ENCODE measurements at places on chromosomes 7 and 10.
A peak's percentile ranks its signal among the peaks of the same experiment; 100 is the strongest.

DNA sequence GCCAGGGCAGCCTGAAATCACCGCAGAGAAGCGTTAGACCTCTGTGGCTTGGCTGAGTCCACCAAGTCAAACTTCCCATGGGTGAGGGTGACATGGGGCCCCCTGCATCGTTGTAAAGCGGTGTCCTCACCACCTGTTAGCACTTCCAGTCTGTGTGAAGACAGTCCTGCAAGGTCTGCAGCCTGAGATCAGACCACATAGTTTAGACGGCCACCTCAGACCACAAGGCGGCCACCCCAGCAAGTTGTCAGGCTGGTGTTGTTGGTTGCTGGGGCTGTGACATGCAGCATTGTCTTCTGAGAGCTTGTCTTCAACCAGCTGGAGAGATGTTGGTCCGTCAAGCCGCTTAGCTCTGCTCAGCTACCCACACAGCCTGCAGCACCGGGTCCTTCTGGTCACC lies 44.1 kb upstream of the TARP start:
- no peak for DNase-seq

DNA sequence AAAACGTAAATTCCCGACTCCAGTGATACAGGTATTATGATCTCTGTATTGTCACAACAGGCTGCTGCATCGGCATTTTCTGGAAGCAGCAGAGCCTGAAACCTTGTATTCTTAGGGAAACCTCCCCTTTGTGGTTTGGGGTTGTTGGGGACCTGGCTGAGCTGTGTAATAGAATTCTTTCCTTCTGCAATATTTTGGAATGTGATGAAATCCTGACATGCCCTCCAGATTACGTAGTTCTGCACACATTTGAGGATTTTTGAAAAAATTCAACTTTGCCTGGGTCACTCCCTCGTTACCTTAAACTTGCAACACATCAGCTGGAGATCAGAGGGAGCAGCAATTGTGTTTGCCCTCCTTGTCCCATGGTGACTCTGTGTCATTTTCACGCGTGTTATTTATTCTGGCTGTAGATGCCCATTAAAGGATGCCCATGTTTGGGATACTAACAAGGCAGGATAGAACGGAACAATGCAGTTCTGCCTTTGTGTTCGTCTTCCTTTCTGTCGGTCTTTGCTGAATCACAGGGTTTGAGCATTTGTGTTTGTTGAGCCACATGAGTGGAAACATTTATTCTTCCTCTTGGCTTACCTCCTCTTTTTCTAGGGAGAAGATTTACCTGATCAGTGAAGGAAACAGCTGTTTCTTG lies 181.7 kb downstream of the TCF7L2 start:
- no peak for DNase-seq

- peak; percentile 53 for DNase-seq
These were observed 41.6 kb upstream of the FHIP2A start for GRCh38 chr10:114779803-114780576.

DNA sequence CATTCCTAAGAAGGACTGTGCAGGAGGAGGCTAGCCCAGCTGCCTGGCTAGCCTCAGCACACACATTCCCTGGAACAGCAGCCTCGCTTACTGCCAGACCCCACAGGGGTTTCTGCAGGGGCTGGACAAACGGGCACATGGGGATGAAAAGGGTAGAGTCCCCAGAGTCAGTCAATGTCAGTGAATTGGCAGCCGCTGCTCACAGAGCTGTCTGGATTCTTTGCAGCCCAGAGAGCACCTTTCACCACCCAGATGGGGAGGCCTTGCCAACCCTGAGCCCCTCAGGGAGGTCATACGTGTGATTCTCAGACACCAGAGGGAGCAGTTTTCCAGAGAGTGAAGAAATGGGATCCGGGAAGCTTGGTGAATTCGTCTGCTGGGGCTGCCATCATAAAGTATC lies 143.3 kb downstream of the KCNMA1 start:
- peak; percentile 66 for DNase-seq

- DNase-seq, result no peak
These were observed 3.4 kb upstream of the ZNF503 start for GRCh38 chr10:75404815-75405597.

- no peak for DNase-seq
These were observed 85.4 kb upstream of the VOPP1 start for GRCh38 chr7:55657654-55658053.

DNA sequence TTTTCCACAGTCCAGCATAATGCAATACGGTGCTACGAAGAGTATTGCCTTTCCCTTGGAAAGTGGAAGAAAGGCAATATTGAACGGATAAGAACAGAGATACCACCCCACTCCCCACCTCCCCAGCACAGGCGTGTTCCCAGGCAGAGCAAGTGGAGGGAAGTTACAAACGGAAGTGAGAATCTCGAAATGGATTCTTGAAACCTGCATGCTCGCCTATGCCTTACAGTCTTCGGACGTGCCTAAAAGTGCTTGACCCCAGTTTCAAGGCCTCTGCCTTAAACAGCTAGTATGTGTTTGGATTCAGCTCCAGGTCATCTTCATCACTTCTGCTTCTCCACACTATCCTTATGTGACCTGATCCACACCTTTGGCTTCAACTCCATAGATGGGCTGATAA lies 35.0 kb upstream of the USP6NL start:
- no peak for DNase-seq

DNA sequence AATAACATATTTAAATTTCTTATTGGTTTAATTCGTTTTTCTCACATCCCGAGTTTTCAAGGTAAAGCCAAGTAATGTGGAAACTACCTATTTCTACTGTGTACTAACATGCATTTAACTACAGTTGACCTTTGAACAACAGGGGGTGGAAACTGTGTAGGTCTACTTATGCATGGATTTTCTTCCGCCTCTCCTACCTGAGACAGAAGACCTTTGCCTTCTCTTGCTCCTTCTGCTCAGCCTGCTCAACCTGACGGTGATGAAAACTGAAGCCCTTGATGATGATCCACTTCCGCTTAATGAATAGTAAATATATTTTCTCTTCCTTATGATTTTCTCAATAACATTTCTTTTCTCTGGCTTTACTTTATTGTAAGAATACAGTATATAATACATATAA lies 18.5 kb downstream of the MEOX2 start:
- no peak for DNase-seq

GRCh38 chr10:48844616-48845015 lies 95.0 kb downstream of the LRRC18 start:
- DNase-seq, result no peak

DNA sequence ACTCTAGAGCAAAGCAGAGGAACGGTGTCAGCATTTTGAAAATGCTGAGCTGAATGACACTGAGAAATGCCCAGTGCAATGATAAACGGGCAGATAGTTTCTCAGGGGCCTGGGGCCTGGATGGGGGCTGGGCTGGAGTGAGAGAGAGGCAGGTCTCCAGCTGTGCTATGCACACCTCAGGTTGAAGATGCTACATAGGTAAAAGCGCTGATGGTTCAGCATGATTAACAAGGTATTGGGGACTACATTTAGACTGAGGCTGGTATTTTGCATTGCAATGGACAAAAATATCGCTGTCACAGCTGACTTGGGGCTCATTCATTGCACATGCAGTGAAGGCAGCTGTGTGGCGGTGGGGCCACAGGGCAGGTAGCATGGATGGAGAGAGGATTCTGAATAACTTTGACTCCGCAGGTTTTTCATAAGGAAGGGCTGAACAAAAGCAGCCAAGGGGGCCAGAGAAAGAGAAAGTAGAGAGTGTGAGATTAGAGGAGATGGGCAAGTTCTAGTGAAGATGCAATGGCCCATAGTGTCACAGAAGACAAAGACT lies 290.8 kb upstream of the ZNF32 start:
- no peak for DNase-seq

DNA sequence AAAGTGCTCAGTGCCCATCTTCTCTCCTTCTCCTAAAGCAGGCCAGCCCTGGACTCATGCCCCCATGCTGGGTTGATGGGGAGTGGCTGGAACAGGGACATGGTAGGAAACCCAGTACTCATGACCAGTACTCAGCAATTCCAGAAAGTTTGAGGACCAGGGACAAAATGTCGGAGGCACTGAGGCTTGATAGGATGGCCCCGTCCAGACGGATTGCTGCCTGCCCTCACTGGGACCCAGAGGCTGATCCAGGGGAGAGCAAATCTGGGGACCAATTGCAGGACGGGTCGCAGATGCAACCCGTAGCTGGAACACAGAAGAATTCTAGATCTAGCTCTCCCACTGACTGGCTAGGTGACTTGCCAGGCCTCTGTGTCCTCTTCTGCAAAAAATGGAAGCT lies 5.1 kb downstream of the ZCCHC24 start:
- no peak for DNase-seq

- DNase-seq, result peak; percentile 39
These were observed 31.5 kb downstream of the MBL2 start for GRCh38 chr10:52740913-52741675.

GRCh38 chr7:29066641-29067040 lies 79.7 kb downstream of the CPVL start:
- no peak for DNase-seq

DNA sequence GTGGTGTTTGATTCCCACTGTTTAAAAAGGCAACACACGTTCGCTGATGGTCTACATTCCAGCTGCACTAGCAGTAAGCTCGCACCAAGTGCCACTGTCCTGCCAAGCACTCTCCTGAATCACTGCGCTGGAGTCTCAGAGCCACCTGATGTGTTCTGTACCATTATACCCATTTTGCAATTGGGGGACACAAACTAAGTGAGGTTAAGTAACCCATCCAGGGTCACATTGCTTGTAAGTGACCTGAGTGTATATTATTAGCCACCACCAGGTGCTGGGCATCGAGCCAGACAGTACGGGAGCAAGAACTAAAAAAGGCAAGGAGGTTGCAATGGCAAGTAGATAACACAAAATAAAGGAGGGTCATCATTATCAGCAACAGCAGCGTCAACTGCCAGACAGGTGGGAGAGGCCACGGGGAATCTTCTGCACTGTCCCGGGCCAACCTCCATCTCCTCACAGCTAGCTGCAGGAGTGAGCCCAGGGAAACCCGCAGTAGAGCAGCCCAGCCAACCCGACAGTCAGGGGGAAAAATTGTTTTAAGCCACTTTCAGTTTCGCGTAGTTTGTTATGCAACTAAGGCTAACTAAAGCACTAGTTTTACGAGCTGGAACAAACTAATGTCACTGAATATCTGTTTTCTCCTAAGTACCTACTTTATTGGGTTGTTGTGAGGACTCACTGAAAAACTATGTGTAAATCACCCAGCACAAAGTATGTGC lies 712 bp upstream of the CPVL start:
- DNase-seq, result no peak

All from HTR-8/SVneo (cell line).